ENCODE measurements at places on chromosomes 2 and 18.

- no peak for DNase-seq
Measured at GRCh38 chr18:72673242-72673641, 129.1 kb upstream of the CBLN2 start.

- no peak for DNase-seq
Measured at GRCh38 chr2:62050456-62051045, 145.1 kb downstream of the COMMD1 start.

- no peak for DNase-seq
Measured at GRCh38 chr2:205792908-205793307, 110.6 kb downstream of the NRP2 start.

- no peak for DNase-seq
Measured at GRCh38 chr2:17543131-17543660, 2.7 kb downstream of the VSNL1 start.

DNA sequence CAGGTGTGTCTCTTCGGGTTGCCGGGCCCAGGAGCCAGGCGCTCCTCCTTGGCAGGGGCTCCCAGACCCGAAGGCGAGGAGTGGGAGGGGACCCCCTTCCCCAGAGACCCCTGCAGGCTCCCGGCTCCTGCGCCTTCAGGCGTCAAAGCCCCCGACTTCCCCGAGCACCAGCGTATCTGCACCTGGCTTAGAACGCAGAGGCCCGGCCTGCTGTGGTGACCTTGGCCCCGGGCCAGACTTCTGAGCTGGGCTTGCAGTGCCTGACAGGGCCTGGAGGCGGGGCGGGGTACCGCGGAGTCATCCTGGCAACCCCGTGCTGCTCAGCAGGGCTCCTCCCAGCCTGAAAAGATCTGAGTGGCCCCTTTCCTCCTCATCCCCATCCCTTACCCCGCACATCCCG is 27.0 kb downstream of the SKA1 start:
- no peak for DNase-seq

- no peak for DNase-seq
Measured at GRCh38 chr2:12684471-12684936, 32.2 kb upstream of the TRIB2 start.

- no peak for DNase-seq
Measured at GRCh38 chr2:222338374-222338773, 39.6 kb upstream of the PAX3 start.

DNA sequence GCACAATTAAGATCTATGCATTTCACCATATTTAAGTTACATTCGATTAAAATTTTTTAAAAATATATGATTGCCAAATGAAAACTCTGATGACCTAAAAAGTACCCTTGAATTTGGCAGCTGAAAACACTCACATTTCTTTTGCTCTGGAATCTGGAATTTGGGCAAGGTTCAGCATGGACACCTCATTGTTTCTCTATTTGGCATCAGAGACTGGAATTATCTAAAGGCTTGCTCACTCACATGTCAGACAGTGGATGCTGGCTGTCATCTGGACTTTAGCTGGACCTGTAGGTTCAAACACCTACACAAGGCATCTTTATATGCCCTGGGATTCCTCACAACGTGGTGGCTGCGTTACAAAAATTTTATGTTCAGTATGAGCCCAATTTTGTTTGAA is 16.1 kb downstream of the MBOAT2 start:
- no peak for DNase-seq

GRCh38 chr2:11813951-11814350 is 67.5 kb downstream of the LPIN1 start:
- no peak for DNase-seq

GRCh38 chr18:4353853-4354418 is 101.2 kb downstream of the DLGAP1 start:
- DNase-seq: no peak

GRCh38 chr2:152743002-152743401 is 24.6 kb downstream of the ARL6IP6 start:
- DNase-seq: no peak

- DNase-seq: no peak
Measured at GRCh38 chr2:60334610-60335009, 218.8 kb downstream of the BCL11A start.

- DNase-seq: no peak
Measured at GRCh38 chr2:121202541-121203310, 82.3 kb downstream of the TFCP2L1 start.

GRCh38 chr18:48777026-48777743 is 173.6 kb downstream of the SMAD7 start:
- peak; percentile 70 for DNase-seq

GRCh38 chr2:120344214-120344975 is 1.5 kb upstream of the INHBB start:
- no peak for DNase-seq

- peak; percentile 8 for DNase-seq
Measured at GRCh38 chr2:173130496-173131465, 55.1 kb downstream of the MAP3K20 start.

DNA sequence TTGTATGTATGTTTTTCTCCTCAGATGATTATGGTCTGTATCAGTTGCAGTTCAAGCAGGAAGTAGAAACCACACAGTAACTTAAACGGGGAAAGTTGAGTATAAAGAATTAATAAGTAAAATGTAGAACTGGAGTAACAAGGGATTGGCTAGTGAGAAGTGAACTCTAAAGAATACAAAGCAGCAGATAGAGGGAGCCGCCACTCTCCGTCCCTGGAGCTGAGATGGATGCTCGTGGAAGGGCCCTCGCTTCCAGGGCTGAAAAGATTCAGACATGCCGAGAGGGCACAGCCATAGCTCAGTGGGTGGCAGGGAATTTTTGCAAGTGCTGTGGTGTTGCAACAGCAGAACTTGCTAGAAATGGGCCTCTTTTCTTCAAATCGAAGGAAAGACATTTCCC is 155.8 kb downstream of the COL6A3 start:
- no peak for DNase-seq

DNA sequence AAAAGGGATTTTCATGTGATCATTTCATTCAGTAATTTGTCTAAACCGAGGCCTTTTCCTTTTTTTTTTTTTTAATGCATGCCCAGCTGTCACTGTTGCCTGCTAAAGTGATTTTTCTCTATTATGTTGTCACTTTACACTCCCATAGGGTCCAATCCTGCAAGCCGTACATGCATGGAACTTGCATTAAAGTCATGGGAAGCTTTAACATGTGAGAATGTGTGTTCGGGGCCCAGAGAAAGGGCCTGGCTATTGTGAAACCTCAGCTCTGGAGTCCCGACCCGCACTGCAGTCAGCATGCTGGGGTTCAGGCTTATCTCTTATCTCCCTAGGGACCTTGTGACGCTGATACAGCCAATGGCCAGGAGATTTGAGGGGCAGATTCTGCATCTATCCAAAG is 474.6 kb downstream of the SLC4A3 start:
- DNase-seq: no peak

GRCh38 chr2:110838657-110839384 is 106.4 kb downstream of the ACOXL start:
- no peak for DNase-seq

DNA sequence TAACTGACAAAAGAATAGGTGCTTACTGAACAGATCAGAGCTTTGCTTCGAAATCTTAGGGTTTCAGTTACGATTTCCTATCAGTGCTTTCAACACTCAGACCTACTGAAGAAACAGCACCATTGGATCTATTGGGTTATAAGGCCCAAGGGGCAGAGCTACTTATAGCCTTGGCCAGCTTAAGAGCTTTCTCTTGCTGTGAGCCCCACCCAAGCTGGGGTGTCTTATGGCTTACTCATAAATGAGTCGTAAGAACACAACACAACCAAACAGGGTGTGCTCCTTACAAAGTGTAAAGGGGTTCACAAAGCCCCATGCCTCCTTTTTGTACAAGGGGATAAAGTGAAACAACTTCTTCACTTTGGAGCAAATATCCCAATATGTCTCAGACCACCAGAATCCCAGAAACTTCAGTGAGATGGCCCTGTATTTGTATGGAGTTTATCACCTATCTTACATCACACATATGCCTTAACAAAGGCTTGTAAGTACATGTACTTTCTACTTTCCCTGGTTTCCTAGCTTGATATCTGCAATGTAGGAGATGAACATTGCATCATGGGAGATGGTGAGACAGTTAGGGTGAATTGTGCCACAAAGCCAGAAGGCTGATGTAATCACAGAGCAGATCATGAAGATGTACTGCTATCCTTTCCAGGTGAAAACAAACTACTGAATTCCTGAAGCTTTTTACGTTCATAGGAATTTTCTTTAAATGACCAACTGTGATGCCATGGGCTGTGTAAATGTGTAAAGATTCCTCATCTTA is 115.5 kb upstream of the GLI2 start:
- no peak for DNase-seq

DNA sequence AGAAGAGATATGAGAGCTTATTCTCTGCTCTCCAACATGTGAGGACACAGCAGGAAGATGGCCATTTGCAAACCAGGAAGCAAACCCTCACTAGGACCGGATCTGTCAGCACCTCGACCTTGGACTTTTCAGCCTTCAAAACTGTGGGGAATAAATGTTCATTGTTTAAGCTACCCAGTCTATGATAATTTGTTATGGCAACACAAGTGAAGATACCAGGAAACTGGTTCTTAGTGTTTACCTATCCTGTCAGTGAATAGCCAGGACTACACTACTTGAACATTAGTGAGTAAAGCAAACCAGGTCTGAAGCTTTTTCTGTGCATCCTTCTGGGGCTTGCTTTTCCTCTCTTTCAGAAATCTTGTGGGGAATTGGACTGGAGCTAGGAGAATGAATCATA is 44.4 kb upstream of the BARD1 start:
- DNase-seq: no peak

- DNase-seq: no peak
Measured at GRCh38 chr2:208164951-208165755, 1.8 kb upstream of the CRYGA start.

GRCh38 chr2:21332993-21333625 is 209.3 kb downstream of the TDRD15 start:
- DNase-seq: no peak

- DNase-seq: no peak
Measured at GRCh38 chr18:9952633-9953416, 39.0 kb downstream of the VAPA start.

- DNase-seq: no peak
Measured at GRCh38 chr18:58761970-58762780, 90.9 kb downstream of the MALT1 start.

DNA sequence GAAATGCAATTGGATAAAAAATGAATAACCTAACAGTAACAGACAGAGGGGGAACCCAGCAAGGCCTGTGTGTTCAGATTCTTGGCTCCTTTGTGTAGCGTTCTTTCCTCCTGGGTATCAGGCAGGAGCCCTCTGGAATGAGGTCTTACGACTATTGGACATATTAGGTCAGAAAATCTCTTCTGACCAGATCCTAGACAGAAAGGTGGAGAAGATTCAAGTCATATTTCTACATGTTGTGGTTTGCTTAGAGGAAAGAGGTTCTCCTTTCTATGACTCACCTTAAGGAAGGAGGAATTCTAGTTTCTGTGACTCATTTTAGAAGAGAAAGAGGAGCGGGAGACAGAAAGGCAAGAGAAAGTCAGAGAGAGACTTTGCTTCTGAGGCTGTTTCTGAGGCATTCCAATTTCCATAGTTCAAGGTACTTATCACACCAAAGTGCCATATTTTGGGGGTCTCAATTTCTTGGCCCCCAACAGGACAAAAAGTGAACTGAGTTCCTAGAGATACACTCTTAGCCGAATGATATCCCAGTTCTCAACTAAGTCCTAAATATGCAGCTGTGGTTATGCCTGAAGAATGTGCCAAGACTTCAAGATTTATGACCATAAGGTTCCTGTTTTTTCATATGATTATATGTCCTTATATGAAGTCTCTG is 618.6 kb downstream of the ZEB2 start:
- DNase-seq: no peak

DNA sequence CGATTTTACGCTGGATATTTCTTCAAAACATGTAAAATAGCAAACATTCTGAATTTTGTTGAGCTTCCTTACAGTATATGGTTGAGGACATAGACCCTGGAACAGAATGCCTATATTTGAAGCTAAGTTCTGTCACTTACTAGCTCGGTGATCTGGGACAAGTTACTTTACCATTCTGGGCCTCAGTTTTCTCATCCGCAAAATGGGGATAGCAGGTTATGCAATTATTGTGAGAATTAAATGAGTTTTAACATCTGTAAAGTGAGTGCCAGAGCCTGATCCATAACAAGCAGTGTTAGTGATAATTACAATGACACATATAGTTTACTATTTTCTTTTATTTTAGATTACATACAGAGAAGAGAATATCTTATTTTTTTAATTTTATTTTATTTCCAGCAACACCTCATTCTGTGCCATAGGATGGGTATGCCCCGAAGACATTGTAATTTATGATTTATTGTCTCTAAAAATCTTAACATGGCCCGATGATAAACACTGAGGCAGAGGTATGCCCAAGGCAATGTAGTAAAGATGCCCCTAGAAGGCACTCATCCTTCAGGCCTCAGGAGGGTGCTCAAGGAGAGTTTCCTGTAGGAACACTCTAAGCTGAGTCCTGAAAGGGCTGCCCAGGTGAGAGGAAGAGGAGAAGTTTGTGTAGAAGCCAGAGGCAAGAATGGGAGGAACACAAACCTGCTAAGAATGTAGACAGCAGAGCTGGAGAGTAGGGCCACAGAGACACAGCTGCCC is 250.9 kb downstream of the BCL11A start:
- DNase-seq: no peak

GRCh38 chr2:106358081-106358480 is 110.1 kb downstream of the RGPD3 start:
- no peak for DNase-seq

DNA sequence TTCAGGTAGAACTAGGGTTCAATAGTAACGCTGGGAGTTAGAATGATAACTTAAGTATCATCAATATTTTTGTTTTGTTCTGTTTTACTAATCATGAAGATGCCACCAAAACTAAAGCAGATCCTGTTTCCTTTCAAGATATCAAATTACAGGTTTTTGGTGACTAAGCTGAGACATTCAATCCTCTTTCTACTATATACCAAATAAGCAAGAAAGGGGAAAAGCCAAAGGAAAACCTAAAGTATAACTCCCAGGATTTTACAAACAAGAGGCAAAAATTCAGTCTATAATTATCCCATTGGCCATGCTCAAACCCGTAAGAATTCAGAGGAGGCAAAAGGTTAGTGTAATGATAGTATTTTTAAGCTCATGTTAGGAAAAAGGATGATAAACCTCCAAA is 175.2 kb upstream of the CCDC150 start:
- no peak for DNase-seq

GRCh38 chr18:34959211-34959829 is 81.9 kb upstream of the MAPRE2 start:
- DNase-seq: no peak

GRCh38 chr18:55879331-55879730 is 291.3 kb upstream of the TCF4 start:
- no peak for DNase-seq

DNA sequence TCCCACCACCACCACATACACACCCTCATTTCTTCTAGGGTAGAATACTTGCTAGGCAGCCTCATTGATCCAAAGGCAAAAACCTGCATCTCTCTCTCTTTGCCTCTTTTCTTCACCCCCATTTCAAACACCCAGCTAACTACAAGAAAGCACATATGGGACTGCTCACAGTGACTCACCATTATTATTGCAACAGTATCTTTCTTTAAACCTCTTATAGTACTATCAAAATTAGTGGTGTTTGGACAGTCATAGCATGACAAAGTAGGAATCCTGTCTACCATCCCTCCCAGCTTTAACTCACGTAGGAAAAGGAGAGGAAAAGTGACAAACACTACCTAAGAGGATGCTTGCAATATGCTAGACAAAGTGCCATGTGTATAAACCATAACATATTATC is 422.5 kb upstream of the CRIM1 start:
- DNase-seq: no peak

- no peak for DNase-seq
Measured at GRCh38 chr18:61173554-61173953, 159.7 kb upstream of the CDH20 start.

- no peak for DNase-seq
Measured at GRCh38 chr18:79955302-79956075, 4.0 kb upstream of the SLC66A2 start.
